ENCODE measurements at places on chromosomes 11 and 22.

- no peak for DNase-seq
Observed at GRCh38 chr11:80109031-80109430, 668.2 kb upstream of the TENM4 start.

- DNase-seq = peak; percentile 77
Observed at GRCh38 chr11:65558002-65558929, at the start of gene LTBP3. TSS of gene LTBP3 (minus strand) at chr11:65558359. CDS start at chr11:65557959, 400 bp downstream.

GRCh38 chr11:65530157-65530496, 5.2 kb downstream of the SCYL1 start:
- no peak for DNase-seq

GRCh38 chr11:46489656-46490560, 98.3 kb upstream of the CHRM4 start:
- peak; percentile 19 for DNase-seq

- DNase-seq = no peak
Observed at GRCh38 chr22:21759093-21759492, 23.5 kb upstream of the YPEL1 start.

DNA sequence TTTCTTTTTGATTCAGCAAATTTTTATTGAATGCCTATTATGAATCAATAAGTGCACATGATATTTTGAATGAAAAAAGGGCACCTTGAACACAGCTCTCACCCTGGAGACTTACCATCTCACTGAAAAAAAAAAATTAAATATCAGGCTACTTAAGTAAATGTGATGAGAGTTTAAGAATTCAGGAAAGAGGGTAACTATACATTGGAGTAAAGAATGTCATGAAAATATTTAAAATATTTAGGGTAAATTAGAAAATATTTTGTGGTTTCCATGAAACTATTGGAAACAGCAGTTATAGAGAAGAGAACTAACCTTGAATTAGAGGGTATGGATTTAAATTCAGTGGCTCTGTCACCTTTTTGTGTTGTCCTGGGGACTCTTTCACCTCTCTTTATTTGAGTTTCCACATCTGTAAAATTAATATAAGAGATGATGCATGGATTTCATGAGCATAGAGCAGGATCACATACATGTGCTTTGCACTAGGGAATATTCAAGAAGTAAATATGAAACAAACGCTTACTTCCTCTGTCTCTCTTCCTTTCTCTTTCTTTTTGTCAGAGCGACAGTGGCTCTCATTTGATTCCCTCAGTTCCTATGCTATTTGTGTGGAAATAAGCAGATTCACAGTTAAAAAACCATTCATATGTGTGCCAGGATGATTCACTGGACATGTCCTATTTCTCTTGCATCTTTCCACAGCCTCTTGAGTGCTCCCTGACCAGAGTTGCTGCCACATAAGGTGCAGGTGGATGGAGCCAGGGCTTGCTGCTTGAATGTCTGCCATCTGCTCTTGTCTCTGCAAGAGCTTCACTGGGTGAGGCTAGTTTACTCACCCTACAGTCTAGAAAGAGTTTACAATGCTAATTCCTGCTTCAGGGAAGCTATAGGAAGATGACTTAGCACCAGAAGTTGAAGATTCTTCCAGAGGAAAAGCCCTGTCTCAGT, 533.1 kb downstream of the ETS1 start:
- no peak for DNase-seq

DNA sequence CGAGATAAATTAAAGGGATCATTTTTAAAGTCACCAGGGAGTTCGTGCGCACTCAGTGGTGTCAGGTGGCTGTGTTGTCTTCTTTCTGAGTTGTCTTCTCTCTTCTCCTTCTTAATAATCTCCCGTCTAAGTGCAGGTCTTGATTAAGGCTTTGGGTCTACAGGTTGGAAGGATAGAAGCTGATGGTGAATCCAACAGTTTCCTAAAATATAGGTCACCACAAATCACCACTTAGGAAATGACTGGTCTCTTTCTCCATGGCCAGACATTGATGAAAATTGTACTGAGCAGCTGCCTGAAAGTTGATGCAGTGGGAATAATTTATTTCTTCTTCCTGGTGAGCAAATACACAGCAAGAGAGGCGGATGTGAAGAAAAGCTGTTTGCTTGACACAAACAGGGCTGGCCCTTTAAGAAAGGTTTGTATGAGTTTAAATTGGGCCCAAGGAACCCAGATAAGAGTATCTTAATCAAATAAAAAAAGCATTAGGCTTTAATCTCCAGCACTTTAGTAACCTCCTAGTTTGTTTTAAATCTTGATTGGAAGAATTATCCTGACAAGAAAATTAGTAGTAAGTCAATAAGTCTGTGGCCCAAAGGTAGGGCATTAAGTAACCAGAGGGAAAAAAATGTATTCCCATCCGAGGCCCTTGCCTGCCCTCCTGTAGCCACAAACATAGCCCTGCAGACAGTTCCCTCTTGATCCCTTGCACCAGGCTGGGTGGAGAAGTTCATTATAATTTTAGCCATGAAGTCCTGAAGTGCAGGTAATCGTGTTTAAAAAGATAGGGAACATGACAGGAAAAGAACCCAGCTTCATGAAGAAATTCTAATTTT, 245.8 kb downstream of the KIRREL3 start:
- no peak for DNase-seq

GRCh38 chr11:43693069-43693468, 12.5 kb downstream of the HSD17B12 start:
- DNase-seq = no peak

DNA sequence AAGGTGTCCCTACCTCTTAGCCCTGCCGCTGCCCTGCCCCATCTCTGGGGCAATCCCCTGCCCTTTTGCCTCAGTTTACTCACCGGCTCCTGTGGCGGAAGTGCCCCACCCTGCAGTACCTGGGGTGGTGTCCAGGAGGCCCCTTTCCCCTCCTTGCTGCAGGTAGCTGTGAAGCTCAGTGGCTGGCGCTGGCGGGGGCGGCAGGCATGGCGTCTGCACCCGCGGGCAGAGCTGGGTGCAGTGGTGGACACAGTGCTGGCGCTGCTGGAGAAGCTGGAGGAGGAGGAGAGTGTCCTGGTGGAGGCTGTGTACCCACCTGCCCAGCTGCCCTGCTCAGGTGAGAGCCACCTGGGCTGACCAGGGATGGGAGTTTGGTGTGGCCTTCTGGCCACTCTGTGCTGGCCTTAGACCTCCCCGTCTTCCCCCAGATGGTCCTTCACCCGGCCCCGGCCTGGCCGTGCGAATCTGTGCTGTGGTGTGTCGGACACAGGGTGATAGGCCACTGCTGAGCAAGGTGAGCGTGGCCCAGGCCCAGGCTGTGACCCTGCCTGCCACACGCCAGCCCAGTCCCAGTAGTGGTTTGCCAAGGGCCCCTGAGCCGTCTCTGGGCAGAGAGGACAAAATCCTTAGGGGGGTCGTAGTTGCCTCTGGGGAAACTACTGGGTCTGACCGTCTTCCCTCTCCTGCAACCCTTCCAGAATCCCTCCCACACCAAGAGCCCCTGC, 4.0 kb downstream of the CARNS1 start:
- no peak for DNase-seq

DNA sequence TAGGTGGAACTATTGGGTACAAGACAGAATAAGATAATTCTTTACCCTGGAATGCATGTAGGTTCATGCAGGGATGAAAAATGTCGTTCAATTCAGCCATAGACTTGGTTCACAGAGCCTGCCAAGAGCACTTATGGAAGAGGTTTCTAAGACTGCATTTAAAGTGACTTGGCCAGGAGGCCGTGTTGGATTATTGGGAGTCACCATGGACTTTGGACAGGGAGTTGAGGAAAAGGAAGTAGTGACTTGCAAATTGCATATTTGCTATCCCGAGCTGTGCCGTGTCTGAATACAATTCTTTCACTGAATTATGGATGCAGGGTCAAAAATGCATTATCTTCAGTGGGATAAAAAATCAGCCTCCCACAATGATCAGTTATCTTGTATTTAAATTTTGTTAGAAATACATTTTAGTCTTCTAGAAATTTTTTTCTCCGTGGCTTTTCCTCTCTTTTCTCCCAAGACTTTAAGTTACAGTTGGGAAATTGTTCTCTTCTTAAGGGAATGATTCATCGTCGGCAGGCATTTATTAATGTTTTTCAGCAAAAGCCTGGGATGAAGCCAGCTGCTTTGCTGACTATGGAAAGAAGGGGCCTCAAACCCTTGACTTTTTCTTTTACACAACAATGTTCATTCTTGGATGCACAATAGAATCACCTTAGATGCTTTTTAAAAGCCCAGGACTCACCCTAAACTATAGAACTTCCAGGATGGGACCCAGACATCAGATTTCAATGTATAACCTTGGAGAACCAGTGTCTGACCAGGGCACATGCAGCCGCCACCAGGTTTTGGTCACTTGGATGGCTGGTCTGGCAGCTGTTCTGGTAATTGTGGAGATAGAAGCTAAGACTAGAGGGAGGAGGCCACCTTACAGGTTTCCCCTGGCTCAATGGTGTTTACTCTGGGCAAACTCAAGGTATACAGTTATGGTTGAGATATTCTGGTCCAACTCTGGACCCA, 70.8 kb downstream of the FAT3 start:
- peak; percentile 58 for DNase-seq

DNA sequence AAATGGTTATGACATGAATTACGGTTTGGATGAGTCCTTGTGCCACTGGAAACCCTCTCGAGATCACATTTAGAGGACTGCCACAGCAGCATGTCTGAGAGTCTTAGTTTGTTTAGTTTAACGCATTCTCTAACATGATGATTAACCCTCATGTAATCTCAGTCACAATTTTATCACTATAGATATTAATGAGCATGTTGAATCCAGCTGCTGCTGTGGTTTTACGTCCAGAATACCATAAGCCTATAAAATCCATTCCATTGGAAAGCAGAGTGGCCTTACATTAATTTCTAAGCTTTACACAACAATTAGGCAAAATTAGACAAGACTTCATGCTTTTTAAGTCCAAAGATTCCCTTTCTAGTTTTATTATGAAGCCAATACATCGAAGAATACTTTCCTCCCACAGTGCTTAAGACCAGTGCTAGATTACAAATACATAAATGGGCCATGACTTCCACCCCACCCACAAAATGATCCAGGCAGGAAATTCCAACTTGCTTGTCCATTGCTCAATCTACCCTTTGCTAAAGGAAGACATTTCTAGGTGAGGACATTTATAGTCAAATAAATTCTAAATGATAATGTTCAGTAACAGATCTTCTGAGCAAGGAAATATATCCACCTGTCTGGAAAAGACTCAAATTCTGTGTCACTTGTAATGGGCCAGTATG, 3.5 kb upstream of the ELMOD1 start:
- DNase-seq = no peak

DNA sequence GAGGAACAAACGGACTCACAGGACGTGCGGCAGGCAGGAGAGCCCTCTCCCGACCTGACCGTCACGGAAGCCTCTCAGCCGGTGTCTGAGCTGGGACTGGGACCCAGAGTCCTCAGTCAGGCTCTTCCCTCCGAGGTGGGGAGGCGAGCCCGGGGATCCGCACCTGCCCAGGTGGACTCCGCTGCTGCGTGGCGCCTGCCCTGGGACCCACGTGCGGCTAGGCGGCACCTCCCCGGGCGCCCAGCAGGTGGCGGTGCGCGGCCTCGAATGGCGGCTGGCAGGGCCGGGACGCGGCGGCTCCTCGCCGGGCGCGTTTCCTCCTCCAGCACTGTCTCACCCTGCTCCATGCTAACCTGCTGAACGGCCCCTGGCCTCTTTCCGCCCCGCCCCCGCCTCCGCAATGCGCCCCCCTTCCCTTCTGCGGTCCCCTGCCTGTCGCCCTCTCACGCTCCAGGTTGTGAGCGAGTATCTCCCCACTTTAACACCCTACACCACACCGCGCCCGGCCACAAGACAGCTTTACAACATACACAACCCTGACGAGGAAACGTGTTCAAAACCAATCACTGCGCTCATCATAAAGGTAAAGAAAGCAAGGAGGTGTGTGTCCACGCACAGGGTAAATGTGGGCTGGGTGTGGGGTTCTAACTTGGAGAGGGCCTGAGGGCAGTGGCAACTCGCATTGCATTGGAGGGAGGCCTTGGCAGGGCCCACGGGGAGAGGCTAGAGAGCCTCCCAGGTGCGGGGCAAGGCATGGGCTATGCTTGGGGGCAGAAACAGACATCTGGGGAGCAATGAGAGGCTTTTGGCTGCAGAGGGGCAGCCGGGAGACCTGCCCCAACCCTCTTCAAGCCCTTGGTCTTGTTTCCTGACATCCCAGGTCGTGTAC, 25.9 kb upstream of the ATXN10 start:
- DNase-seq = peak; percentile 81

- peak; percentile 81 for DNase-seq
Observed at GRCh38 chr11:118921929-118922744, 3.6 kb downstream of the BCL9L start.

DNA sequence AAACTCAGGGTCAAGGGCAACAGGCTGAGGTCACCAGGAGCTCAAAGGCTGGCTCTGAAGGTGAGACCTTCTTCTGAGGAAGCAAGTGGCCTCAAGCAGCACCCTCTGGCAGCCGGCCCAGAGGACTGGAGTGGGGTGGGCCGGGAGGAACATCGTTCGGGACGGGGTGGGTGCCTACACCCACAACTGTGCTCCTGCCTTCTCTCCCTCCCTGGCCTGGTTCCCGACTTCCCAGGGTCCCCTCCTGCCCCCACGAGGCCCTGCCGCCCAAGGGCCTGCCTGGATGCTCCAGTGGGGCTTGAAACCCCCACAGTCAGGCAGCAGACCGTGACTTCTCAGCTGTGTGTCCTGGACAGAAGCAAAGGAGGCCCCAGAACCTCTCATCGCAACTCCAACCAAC, 195.7 kb downstream of the IGLL1 start:
- DNase-seq = no peak

DNA sequence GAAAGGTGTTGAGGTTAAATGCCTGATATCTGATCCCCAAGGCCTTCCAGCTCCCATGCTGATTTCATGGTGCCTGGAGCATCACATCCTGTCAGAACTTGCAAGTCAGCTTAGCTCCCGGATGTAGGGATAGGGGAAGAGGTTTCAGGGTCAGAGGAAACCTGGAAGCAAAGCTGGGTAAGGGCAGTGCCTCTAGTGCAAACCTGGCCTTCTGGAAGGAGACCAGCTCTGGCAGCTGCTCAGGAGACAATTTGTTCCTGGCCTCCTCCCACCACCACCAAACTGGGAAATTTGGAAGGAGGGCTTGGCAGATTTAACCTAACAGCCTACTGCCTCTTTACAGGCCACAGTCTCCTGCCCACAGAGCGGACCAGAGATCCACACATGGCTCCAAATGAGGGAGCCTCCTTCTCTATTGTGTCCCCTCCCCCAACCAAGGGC, 9.2 kb upstream of the TSKU start:
- DNase-seq = no peak

DNA sequence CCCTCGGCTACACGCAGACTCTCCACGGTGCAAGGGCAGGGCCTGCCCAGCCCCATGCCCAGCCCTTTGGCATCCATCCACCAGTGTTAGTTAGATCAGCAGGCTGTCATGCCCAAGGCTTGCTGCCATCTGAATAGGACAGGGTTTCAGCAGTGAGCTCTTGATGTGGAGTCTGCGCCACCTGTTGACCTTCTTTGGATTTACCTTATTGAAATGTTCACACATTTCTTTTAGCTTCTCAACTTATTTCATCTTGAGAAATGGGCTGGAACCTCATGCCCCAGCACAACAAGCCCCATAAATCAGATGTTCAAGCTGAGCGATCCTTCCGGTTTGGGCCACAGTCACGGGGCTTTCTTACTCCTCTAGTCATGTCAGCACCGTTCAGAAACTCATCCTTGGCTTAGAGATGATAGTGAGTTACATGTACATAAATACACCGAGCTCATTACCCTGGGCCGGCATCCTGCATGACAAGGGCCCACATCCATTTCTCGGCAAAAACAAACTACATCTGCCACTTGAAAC, 61.7 kb downstream of the PARVB start:
- DNase-seq = peak; percentile 72

Data from transverse colon (tissue), 4 donors.